ENCODE measurements at places on chromosomes 6 and 20.

GRCh38 chr20:12786276-12786675, 222.5 kb upstream of the SPTLC3 start:
- no peak for DNase-seq

DNA sequence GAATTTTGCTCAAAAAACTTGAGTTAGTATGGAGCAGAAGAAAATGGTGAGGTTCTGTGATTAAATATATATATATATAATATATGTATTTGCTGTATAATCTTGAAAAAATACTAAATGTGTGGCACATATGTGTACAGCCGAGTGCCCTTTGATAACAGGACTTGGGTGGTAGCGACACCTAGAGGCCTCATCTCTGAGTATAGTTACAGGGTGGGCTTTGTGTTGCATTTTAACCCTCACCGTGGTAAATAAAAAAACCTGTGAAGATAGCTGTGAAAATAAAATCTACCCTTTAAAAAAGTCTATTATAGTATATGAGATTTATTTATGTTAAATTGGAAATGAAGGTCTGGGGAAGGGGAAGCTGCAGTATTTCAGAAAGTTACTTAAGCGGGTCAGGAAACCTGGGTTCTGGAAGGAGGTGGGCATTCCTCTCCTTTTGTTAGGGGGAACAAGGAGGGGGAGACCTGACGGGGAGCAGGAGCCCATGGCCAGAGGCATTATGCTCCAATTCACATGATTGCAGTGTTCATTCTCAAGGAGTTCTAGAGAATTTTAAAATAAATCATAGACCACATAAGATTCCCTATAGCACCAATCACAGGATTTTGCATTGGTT, 82.7 kb downstream of the SH3BGRL2 start:
- peak; percentile 50 for DNase-seq

DNA sequence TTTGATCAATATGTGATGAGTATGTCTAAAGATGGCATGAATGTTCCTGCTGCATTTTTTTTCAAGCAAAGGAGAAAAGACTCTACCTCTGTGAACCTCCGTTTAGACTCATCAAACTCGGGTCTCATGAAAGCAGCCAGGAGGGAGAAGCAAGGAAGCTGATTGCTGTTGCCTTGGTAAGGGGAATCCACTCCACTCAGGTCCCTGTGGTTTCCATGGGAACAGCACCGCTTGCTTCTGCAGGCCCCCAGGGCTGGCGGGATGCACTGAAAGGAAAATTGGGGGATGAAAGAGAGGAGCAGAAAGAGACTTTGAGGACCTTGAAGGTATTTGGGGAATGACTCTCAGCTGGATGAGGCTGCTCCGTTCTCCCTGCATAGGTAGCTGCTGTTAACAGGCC, 249.6 kb upstream of the RIN2 start:
- no peak for DNase-seq

- DNase-seq: no peak
These were observed 319.1 kb downstream of the TFAP2B start for GRCh38 chr6:51137777-51138176.

DNA sequence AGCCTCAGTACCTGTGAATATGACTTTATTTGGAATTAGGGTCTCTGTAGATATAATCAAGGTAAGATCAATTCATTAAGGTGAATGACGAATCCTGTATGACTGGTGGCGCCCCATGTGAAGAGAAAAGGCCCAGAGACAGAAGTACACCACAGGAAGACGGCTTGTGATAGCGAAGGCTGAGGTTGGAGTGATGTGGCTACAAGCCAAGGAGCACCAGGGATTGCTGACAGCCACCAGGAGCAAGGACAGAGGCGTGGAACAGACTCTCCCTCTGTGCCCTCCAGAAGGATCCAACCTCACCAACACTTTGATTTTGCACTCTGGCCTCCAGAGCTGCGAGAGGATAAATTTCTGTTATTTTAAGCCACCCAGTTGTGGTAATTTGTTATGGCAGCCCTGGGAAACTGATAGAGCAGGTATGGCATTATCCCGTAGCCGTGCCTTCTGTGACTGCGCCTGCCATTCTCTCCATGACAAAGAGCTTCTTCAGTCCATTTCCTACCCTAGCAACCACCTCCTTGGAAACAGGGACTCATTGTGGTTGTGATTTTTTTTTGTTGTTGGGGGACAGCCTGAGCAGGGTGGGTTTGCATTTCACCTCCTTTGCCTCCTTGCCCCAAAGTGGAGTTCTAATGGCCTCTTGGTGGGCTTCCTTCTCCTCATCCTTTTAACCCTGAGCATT, 29.6 kb downstream of the PTK7 start:
- DNase-seq: no peak

DNA sequence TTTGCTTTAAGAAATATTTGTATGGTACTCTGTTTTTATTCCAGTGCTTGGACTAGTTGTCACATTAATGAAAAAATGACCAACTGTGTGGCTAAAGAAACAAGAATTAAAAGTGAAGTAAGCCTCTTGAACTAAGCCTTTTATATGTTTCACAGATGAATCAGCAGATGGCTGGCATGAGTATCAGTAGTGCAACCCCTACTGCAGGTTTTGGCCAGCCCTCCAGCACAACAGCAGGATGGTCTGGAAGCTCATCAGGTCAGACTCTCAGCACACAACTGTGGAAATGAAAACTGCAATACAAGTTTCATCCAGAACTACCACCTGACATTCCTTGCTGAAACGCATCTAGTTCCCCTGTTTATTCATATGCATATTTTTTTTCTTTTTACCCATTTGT, 96.8 kb downstream of the B3GAT2 start:
- no peak for DNase-seq

- DNase-seq: no peak
These were observed 88.7 kb downstream of the THBS2 start for GRCh38 chr6:169164986-169165385.

GRCh38 chr6:140571145-140571544, 1196.7 kb upstream of the CITED2 start:
- DNase-seq: no peak

DNA sequence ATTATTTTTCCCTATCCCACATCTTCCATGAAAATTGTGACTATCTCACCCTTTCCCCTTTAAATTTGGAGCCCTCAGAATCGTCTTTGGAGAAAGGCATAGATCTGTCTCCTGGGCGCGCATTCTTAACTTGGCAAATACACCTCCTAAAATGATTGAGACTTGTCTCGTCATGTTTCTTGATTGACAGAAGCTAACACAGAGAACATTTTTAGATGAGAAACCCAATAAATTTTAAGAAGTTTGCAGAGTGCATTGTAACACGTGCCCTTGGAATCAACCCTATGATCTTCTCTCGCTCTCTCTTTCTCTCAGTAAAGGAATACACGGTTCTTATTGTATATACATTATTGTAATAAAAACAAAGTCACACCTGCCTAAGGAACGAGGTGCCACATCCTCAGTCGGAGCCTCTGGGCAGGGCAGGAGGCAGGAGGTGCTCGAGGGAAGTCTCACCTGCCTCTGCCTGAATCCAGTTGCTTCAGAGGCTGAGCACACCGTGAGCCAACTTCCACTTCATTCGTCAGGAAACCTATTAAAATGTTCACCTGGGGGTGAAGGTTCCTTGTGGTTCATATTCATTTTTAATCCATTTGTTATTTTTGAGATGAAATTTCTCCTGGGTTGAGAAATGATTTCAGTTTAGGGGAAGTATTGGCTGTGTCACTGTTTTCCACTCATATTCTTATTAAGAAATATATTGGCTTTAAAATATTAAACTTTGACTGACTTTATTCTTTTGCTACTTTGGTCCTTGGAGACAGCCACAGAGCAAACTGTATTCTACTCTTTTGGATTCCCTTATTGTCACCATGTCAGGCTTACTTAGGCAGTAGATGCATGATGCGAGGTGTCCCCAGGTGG, 90.5 kb upstream of the THBS2 start:
- DNase-seq: no peak

DNA sequence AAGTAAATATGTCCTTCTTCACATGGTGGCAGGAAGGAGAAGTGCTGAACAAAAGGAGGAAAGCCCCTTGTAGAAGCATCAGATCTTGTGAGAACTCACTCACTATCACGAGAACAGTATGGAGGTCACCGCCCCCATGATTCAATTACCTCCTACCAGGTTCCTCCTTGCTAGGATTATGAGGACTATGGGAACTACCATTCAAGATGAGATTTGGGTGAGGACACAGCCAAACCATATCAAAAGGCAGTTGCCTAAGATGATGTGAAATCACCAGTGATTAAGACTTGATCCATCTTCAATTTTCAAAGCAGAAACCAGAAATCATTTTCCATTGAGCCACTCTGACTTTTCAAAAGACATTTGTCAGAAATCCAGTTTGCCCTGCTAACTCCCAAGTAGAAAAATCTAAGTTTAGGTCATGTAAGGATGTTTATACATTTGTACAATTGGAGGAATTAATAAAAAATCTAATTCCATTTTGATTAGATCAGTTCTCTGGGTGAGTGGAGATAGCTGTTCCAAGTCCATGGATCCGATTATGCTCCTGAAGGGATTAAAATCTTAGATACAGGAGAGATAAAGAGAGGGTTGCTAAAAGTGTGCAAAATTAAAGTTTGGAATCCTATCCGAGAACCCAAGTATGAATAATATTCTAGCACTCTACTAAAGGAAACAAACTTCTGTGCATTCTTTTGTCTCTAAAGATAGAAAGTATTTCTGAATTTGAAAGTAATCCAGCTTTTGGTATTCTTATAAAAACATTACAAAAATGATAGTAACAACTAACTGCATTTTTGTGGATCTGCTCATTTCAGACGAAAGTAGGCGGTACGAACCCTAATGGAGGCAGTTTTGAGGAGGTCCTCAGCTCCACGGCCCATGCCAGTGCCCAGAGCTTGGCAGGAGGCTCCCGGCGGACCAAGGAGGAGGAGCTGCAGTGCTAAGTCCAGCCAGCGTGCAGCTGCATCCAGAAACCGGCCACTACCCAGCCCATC, 39.5 kb downstream of the HDDC2 start:
- DNase-seq: peak; percentile 68

- no peak for DNase-seq
These were observed 104.4 kb downstream of the TOX2 start for GRCh38 chr20:44018942-44019637.

GRCh38 chr20:26209171-26209941, 512.7 kb upstream of the ZNF337 start:
- peak; percentile 5 for DNase-seq

DNA sequence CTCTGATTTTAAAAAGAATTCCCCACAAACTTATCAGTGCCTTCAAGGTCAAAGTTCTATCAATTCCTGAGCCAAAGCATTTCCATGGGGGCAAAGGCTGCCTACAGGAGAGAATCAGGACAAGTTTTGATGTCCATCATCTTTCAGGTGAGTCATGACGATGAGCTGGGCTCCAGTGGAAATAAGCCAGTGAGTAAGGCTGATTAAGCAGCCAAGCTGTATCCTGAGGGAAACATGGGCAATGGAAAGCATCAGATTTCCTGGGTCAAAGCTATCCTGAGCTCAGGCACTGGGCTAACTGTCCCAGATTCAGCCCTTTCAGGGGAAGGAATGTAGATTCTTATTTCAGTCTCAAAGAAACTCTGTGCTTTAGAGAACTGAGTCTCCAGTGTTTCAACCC, 377.4 kb downstream of the CD109 start:
- no peak for DNase-seq

DNA sequence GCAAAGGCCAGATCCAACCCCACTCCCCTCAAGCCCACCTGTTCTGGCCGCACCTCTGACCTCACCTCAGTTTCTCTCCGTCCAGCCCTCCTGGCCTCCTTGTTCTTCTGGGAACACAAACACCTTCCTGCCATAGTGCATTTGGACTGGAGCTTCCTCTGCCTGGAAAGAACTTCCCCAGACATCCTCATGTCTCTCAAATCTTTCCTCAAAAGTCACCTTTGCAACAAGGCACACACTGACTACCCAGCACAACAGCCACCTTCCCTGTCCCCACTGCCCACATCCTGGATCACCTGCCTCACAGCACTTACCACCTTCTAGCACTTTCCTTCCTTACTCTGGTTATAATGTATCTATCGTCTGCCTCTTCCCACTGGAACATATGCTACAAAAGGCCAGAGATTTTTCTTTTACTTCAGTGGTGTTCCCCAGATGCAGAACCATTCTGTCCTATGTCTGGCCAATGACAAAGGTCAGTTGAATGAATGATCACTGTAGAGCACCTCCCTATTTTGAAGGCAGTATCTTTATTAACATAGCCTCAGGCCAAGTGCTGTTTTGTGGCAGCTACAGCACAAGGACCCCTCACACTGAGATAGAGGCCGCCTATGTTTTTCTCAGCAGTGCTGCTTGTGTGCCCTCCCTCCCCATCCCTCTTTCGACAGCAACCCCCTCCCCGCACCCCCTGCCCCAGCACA, 4.1 kb downstream of the HLA-B start:
- no peak for DNase-seq

DNA sequence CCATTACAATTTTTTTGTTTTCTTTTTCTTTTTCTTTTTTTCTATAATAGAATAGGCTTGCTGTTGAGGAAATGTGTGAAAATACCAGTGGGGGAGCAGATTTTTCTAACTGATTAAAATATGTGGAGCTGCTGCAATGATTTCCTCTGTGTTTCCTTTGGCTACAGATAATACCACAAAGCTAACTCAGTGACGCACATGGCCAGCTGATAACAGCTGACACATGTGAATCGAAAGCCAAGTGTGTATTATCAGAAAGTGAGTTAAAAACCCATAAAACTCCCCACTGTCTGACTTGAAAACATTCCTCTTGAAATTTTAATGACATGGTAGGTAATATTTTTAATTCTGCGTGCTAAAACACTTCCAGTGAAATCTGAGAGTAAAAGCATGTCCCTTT, 70.8 kb upstream of the AHI1 start:
- DNase-seq: no peak

- peak; percentile 93 for DNase-seq
These were observed 15.7 kb downstream of the NRSN2 start for GRCh38 chr20:362271-363254.

DNA sequence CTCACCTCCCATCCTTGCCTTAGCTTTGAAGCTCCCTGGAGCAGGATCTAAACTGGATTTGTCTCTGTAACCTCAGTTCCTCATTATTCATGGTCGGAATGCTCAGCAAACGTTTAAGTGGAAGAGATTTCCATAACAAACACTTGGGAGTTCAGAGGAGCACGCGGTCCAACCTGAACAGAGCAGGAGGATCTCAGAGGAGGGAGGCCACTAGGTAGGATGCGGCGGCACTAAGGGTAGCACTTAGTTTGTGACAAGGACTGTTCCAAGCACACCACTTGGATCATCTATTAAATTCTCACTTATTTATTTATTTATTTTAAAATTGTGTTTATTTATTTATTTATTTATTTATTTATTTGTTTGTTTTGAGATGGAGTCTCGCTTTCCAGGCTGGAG, 13.3 kb upstream of the CCN5 start:
- no peak for DNase-seq

Measured in suppressor macrophage (primary cell).